Activated naive CD8-positive, alpha-beta T cell treated with anti-CD3 and anti-CD28 coated beads for 36 hours (primary cell): ENCODE measurements at places on chromosomes 11 and 22. TPM values are rescaled to one million over a fixed set of nuclear protein-coding genes. Genes with fewer than 3 reads are reported as not detected.

DNA sequence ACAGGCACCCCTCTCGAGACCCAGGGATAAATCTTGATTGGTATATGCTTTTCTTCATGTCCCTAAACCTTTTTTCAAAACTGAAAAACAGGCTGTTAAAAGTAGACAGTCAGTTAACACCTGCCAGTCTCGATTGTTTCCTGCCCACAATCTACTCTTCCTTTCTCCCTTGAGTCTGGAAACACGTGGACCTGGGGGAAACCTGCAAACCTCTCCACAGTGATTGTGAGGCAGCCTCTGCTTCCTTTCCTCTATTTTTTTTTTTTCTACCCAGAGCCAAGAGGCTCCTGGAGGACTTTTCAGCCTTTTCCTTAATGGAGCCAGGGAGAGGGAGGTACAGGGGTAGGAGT lies 69.4 kb upstream of the CLMP start:
- no peak overlapping the region for H3K27ac ChIP-seq
- peaks cover 36% of the 10 kb centered on the region for H3K27me3 ChIP-seq
- peaks cover 8% of the 10 kb centered on the region for H3K4me1 ChIP-seq

DNA sequence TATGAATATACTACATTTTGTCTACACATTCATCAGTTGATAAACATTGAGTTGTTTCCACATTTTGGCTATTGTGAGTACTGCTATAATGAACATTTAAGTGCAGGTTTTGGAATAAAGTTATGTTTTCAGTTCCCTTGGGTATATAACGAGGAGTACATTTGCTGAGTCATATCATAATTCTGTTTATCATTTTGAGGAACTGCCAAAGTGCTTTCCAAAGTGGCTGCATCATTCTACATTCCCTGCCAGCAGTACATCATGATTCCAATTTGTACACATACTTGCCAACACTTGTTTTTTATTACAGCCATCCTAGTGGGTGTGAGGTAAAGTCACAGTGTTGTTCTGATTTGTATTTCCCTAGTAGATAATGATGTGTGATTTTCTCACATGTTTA lies 1458.6 kb upstream of the TENM4 start:
- H3K4me3 ChIP-seq = no peak overlapping the region
- no peaks in the 10 kb centered on the region for H3K27me3 ChIP-seq
- no peaks in the 10 kb centered on the region for H3K36me3 ChIP-seq
- DNase-seq = no peak
- H3K27ac ChIP-seq = no peak overlapping the region
- H3K4me1 ChIP-seq = no peaks in the 10 kb centered on the region

- no peaks in the 10 kb centered on the region for H3K36me3 ChIP-seq
- no peak for DNase-seq
- H3K27me3 ChIP-seq = peaks cover 36% of the 10 kb centered on the region
These were observed 31.1 kb upstream of the SYT9 start for GRCh38 chr11:7220636-7221035.

- peaks cover 25% of the 10 kb centered on the region for H3K36me3 ChIP-seq
- no peak for DNase-seq
- H3K4me3 ChIP-seq = no peak overlapping the region
- no peak overlapping the region for H3K27ac ChIP-seq
These were observed 158.4 kb downstream of the ATG16L2 start for GRCh38 chr11:72972496-72973128.

GTPBP1 gene
- total RNA-seq = 82.4 TPM

- H3K4me3 ChIP-seq = no peak overlapping the region
- H3K27me3 ChIP-seq = no peaks in the 10 kb centered on the region
- H3K4me1 ChIP-seq = no peaks in the 10 kb centered on the region
- peaks cover 15% of the 10 kb centered on the region for H3K36me3 ChIP-seq
- H3K27ac ChIP-seq = no peak overlapping the region
- no peak for DNase-seq
These were observed 30.9 kb downstream of the CSNK2A3 start for GRCh38 chr11:11322101-11322500.
